ENCODE measurements at places on chromosomes 2 and 18. TPM values are rescaled to one million over a fixed set of nuclear protein-coding genes. Genes with fewer than 3 reads are reported as not detected.

The MTIF2 gene
- 14.5 TPM for total RNA-seq

The RNF152 gene
- 11.5 TPM for total RNA-seq

The HJURP gene
- total RNA-seq = not detected

The SERPINB4 gene
- not detected for total RNA-seq

The STARD6 gene
- total RNA-seq = not detected

The UGT1A1 gene
- total RNA-seq = not detected

The CNGA3 gene
- not detected for total RNA-seq

The TRABD2A gene
- 5.3 TPM for total RNA-seq

- DNase-seq = no peak
Observed at GRCh38 chr18:12397793-12398192, 9.9 kb upstream of the PRELID3A start.

- no peak for DNase-seq
Observed at GRCh38 chr2:29219374-29219773, 104.2 kb downstream of the CLIP4 start.

DNA sequence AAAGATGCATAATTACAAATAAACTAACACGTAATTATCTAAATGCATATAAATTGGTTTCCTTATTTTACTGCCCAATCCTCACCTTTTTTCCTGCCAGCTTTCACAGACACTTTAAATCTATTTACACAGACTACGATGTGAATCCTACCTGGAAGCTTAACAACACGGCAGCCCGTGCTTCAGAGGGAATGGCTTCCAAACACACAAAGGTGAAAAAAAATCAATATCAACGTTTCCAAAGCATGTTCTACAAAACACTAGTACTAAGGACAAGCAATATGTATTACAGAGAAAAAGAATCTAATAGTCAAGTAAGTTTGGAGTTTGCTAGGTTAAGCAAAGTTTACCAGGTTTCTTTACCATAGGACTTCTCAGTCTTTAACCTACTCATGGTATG, 4.4 kb downstream of the MAP4K3 start:
- no peak for DNase-seq

GRCh38 chr18:37471637-37472036, 94.0 kb downstream of the CELF4 start:
- DNase-seq = no peak

GRCh38 chr18:79574938-79575525, 104.6 kb upstream of the CTDP1 start:
- peak; percentile 9 for DNase-seq

- no peak for DNase-seq
Observed at GRCh38 chr2:150643114-150643725, 155.8 kb upstream of the RND3 start.

DNA sequence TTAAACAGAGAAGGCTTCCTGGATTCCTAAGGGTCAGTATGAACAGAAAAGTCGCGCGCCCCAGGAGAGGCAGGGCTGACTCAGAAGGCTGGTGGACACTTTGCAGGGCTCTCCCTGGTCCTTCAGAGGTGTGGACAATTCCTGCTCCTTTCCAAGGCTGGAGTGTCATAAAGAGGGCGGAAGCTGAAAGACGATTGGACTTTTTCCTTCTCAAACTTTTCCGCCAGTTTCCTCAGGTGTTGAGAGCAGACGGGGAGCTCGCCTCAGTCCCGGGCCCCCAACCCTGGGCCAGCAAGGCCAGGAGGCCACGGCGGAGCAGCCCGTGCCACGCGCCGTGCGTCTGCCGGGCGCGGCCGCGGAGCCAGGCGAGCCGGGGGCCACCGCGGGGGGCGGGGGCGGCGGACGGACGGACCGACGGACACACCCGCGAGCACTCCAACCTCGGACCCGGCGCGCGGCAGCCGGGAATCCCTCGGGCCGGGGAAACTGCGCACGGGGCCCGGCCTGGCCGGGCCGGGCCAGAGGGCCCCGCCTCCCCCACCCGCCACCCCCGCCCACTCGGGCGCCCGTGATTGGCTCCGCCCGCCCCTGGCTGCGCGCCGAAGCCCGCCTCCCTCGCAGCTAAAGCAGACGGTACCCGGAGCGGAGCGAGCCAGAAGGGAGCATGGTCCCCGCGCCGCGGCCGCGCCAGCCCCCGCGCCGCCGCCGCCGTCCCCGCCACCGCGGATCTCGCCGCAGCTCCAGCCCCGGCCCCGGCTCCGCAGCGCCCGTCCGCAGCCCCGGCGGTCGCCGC, at the start of gene KLHL29:
Gene KLHL29, plus strand, starts transcription at position 629 of the 793 bp plus-strand sequence. CDS start 177,018 bp downstream, outside the sequence.
- DNase-seq = peak; percentile 83

DNA sequence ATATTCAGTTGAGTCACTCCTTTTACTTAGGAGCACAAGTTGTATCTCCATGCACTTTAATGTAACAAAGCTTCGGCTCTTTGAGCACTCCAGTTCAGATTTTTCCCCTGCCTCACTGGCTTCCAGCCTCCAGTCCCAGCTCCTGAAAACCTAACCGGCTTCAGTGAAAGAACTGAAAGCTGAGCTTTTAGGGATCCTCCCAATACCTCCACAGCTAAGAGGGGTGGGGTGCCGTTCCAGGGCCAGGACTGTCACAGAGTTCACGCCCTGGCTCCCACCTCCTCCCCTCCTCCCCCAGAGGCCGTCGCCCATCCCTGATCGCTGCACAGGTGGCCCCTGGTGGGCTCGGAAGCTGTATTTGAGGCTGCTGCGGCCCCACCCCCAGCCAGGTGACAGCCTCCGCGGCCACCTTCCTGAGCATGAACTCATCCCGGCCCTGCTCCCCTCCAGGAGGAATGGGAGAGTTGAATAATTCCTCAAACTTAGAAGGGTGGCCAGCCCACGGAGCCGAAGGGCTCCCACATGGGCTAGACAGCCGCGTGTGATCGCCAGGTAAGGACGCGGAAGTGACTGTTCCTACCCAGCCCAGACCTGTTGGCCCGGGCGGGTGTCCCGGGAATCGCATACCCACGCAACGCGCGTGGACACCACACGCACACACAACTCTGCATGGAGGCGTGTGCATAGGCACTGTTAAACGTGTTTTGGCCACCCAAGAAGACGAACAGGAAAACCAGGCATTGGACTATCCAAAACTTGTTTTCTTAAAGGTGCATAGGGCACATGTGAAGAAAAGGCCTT, 1.8 kb downstream of the MYO5B start:
- DNase-seq = peak; percentile 39

DNA sequence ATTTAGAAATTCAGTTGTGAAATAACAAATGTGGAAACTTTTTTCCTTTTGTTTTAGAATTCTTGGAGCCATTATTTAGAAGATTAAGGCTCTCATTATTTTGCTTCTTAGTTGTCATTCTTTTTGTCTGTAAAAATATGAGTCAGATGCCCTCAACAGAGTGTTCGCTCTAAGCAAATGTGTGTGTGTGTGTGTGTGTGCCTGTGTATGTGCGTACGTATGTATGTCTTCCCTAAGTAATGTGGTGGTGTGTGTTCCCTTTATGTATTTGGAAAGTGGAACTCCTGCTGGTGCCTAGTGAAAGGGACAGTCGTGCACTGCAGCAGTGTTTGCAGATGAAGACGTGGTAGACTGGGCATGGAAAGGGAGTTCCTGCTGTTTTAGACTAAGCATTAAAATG, 27.5 kb downstream of the ZNF407 start:
- DNase-seq = no peak

GRCh38 chr2:101566632-101567228, 91.8 kb upstream of the RFX8 start:
- no peak for DNase-seq

DNA sequence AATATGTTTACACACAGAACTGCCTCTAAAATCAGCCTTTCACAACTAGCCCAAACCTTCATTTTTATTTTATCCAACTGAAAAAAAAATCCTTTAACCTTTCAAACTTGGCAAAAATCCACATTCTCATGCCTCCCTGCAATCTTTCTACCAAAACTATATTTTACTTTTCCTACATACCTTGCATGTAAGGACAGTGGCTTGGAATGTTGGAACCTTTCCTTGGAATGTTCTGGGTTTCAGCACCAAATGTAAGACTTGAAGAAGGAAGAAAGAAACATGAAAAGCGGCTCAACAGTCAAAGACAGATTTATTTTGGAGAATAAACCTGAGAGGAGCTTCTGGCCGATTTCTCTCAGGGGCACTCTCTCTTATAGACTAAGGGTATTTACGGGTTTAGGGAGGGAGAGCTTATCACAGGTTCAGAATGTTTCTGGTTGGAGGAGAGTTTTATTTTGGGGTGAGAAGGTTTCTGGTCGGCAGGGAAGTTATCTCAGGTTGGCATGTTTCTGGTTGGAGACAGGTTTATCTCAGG, 79.7 kb downstream of the RRM2 start:
- DNase-seq = no peak

DNA sequence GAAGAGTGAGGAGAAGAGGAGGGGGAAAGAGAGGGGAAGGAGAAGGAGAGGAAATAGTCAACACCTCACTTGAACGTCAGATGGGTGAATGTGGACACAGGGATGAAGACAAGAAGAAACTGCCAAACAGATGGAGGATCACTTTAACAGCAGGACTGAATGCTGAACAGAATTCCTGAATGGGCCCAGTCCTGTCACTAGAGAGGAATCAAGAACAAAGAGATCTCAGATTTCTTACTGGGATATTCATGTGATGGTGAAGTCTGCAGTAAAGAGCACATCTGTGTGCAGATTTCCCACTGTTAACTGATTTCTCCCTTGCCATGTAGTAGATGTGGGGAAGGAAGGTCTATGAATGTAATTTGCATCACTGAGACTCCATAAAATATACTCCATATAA, 135.4 kb downstream of the L3MBTL4 start:
- DNase-seq = no peak

- DNase-seq = no peak
Observed at GRCh38 chr2:102755284-102755683, 6.5 kb upstream of the TMEM182 start.

GRCh38 chr2:32986480-32986879, 39.7 kb downstream of the LTBP1 start:
- DNase-seq = no peak

DNA sequence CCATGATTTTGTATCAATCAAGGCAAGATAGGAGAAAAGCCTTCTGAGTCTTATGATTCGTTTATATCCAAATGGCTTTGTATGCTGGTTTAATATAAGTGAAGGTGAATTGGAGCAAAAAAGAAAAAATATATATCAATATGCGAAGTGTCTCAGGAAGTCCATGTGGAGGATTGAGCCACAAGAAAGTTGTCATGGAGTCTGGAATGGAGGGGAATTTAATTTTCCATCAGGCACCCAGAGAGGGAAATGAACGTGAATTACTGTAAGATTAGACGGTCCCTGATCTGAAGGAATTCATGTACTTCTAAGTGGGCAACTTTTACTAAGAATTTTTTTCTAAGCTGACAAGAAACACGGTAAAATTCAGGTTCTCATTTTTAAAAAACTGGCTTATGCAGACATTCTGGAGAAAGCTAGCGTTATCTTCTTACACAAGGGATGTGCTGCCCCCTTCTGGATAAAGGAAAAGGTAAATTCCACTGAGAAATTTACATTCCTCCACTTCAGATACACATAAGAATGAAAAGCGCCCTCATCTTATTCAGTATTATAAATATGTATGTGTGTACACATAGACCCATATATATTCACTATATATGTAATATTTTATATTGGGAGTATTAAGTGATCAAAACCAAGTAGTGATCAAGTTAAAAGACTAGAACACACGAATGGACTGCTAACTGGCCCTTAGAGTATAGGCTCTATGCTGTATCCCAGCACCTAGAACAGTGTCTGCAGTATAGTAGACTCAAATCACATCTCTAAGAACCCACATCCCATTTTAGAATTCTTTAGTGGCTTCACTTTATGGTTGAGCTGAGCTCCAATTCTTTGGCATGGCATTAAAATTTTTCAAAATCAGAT, 289.0 kb upstream of the TFPI start:
- no peak for DNase-seq

- DNase-seq = no peak
Observed at GRCh38 chr18:45066210-45066609, 385.5 kb downstream of the SETBP1 start.

GRCh38 chr2:217858519-217859491, 144.0 kb downstream of the TNS1 start:
- DNase-seq = peak; percentile 45

- no peak for DNase-seq
Observed at GRCh38 chr2:204407204-204408014, 137.9 kb upstream of the PARD3B start.

DNA sequence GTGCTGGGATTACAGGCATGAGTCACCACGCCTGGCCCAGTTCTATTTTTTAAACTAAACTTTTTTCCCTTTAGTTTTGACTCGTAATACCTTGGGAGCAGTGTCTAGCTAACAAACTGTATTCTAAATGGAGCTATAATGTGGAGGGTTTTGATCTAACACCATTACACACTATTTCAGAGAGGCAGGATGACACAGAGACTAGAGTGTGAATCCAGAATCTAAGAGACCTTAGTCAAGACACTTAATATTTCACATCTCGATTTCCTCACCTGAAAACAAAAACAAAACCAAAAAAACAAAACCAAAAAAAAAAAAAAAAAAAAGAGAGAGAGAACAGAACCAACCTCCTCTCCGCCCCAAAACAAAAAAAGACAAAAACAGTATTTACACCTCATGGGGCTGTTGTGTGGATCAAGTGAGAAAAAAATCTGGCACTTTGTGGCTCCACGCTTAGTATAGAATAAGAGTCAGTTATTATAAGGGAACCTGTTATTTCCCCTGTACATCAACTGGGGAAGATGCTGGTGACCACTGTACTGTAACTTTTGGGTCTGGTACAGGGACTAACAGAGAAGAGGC, 31.3 kb downstream of the DARS1 start:
- DNase-seq = no peak

DNA sequence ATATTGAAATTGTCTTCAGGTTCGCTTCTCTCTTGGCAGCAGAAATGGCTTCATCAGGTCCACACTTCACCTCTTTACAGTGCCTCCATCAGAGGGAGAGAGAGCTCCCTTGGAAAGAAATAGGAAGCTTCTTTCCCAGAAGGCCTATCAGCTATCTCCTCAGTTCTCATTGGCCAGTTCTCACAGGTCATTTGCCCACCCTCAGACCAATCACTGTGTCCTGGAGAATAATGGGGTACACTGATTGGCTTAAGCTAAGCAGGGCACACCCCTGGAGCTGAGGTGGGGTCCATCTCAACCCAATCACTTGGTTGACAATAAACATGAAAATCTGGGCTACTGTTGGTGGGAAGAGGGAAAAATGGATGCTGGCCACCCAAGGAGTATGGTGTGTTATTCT, 5.2 kb downstream of the GNLY start:
- no peak for DNase-seq

DNA sequence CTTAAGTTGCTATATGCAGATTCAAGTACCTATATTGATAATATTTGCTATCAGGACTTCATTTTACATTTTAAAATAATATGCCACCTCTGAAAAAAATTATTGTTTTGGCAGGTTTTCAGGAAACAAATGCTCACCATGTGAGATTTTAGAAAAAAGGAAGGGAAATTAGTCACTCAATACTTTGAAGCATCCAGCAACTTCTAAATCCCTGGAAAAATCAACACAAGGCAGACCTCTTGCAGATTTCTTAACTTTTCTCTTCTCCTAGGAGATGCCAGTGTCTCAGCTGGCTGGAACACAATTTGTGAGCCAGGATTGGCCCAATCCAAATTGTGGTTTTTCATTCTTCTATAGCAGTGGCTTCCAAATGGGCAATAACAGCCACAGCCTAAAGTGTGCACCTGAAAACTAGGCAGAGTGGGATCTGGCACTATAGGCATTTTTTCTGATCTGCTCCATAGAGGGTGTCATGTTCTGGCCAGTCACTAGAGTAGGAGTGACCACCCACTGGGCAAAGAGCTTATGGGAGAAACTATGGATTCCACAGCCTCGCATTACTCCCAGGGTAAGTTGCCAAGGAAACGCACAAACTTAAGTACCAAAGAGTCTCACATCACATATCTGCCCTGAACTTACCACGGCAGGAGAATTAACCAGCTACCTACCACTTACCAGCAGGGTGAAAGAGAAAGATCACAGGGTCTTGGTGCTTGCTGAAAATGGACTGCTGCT, 28.1 kb upstream of the THOC1 start:
- no peak for DNase-seq

Measured in body of pancreas (tissue), 4 donors.